ENCODE measurements at places on chromosomes 1 and 21. TPM values are rescaled to one million over a fixed set of nuclear protein-coding genes. Genes with fewer than 3 reads are reported as not detected.

- no peak for DNase-seq
Observed at GRCh38 chr1:224084867-224085266, 29.0 kb upstream of the FBXO28 start.

Gene HCRTR1
- 0.67 TPM for polyA plus RNA-seq

DNA sequence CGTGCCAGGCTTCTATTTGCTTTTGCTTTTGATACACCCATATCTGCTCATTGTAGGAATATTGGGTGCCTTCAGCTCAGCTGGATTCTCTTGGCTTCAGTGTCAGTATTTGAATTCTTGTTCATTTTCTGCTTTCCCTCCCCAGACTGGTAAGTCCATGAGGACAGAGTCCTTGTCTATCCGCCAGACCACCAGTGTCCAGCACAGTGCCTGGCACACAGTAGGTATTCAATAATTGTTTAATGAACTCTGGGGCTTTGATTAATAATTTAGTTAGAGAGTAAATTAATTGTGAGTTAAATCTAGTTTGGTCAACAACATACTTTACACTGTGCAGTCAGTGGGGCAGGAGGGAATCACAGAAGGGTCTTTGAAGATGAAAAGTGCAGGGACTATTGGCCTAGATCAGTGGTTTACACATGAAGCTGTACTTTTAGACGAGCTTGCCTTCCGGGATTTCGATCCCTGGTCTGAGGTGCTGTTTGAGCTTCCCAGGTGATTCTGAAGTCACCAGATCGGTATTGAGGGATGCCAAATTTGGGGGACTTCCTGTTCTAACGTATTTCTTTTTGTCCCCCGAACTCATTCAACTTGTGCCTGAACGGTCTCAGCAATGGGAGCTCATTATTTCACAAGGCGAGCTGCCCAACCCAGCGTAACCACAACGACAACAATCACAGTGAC lies 119.1 kb upstream of the JUN start:
- DNase-seq = no peak

GRCh38 chr1:118979754-118980575 lies 8.2 kb downstream of the TBX15 start:
- no peak for DNase-seq

DNA sequence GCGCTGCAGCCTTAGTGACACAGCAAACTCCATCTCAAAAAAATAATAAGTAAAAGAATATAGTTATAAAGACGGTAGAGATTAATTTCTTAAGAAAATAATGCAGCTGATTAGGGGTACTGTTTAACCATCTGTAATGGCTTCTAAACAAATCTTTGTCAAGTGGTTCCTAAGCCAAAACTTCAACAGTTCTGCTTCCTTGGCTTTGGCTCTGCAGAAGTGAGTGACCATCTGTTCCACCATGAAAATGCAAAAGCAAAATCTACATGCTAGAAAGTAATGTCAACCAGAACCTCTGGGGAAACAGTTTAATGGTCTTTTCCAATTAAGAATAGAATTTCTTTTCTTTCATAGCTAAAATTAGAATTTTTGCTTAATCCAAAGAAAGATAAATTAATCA lies 8.3 kb upstream of the SH2D5 start:
- DNase-seq = no peak

- DNase-seq = no peak
Observed at GRCh38 chr1:23931491-23931880, 18.3 kb upstream of the CNR2 start.

Gene DNAJC28
- 6.8 TPM for polyA plus RNA-seq

Gene TNFRSF4
- not detected for polyA plus RNA-seq

Gene IRF6
- 9.8 TPM for polyA plus RNA-seq

DNA sequence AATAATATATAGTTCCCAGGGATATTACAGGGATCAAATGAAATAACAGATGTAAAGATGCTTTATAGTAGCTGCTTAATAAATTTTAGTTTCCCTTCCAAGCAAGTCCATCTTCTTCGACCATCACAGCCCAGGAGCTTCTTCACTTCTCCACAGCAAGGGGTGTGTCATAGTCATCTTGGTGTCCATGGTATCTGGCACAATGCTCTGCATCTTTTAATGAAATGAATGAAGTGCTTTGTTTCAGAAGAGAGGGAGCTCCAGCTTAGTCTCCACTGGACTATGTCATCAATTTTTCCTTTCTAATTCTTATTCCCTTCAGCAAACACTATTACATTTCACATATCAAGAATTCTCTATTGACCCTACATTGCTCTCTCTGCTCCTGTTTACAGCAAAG lies 4.9 kb upstream of the MACF1 start:
- no peak for DNase-seq

- no peak for DNase-seq
Observed at GRCh38 chr1:44161546-44161945, 20.1 kb upstream of the KLF18 start.

Gene EPHA2
- 11.5 TPM for polyA plus RNA-seq

DNA sequence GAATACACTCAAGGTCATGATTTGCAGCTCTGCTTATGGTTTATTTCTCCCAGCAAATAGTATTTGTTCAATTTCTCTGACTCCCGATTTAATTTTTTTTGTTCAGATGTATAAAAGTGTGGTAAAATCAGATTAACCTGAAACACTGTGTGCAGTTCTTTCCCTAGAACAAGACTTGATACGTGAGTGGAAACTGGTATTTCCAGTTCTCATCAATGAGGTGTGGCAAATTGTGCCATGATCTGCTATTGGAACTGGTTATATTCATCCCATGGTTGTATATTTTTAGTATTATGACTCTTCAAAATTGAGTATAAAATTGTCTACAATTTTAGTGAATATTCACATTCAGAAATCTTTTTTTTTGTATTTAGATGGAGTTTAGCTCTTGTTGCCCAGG lies 76.8 kb upstream of the IVNS1ABP start:
- DNase-seq = no peak

Gene INKA2
- polyA plus RNA-seq = 0.68 TPM

DNA sequence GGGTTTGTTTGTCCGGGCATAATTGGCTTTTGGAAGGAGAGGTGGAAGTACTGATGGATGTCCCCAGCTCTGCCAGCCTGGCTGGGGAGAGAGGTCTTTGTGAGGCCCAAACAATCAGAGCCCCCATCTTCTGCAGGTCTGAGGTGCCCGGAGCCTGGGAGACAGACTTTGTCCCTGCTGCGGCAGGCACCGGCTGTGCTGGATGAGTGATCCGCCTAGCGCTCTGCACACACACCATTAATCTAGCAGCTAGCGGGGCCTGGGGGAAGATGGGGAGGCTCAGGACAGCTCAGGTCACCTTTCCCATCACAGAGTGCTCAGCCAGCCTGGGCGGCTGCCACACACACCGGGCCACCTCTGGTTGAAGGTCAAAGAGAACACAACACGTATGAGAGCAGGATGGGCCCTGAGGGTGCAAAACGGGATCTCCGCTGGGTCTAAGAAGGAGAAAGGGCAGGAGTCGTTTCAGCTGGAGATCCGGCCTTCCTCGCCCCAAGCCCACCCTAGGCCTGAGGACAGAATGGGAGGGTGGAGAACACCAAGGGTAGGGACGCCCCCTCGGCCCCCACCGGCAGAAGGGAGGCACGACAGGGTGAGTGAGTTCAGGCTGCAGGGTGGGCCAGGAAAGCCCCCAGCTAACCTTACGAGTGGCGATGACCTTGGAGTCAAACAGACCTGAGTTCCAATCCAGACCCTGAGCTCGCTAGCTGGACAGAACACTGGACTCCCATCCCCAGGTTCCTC lies 341.8 kb downstream of the NPHP4 start:
- DNase-seq = no peak

DNA sequence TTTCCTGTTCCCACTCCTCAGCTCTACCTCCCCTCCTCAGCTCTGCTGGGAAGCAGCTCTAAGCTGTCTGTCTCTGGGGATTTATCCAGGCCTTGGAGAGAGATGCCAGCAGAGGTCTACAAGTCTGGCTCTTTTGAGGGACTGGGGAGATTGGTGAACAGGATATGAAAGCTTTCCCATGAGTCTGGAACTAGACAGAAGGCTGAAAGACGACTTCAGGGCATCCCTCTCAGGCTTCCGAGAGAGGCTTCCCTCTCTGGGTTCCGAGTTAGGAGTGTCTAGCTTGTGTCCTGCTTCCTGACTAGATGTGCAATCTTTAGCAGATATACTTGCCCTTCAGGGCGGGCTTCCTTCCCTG lies 733 bp downstream of the TMEM35B start:
- DNase-seq = no peak

GRCh38 chr1:89552471-89553081 lies 27.9 kb downstream of the LRRC8B start:
- DNase-seq = no peak
